ENCODE measurements at places on chromosomes 1 and 21.

DNA sequence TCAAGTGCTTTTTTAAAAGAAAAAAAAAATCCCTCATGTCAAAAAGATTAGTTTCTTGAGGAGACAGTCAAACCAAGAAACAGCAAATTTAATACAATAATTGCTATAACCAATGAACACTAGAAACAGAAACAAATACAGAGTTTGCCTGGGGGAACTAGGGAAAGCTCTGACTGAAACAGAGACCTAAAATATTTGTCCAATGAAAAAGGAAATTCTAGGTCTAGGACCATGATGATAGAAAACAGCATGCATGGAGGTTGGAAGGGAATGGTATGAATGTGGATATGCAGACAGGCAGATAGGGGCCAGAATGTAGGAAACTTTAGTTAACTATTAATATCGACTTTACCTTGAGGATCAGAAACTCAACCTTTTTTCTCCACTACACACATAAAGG, 31.4 kb downstream of the RNF115 start:
- no peak for DNase-seq

GRCh38 chr1:19802269-19802668, 2.6 kb upstream of the TMCO4 start:
- DNase-seq = no peak

DNA sequence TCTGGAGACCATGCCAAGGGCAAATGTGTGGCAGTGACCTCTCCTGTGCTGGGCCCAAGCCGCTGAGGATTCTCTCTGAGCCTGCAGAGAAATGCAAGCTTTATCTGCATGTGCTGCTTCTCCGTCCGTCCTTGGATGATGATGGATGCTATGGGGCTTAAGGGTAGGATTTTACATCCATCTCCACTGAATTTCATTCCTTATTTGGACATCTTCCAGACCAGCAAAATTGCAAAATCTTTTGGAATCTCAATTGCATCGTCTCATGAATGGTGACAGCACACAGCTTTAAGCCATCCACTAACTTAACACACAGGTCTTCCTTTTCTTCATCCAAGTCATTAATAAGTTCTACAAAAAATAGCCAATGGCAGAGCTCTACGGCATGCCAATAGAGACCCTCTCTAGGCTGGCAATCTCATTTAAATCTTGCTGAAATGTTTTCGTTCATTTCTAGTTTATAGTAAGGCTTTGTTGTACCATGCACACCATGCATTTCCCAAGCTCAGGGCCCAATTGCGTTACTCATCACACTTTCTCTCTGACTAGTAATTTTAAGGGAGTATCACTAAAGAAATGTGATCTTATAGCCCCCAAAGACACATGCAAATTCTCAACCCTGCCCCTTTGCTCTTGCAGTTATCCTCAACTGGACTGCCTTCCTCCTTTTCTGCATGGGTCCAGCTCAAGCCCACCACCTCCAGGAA, 11.1 kb downstream of the BATF3 start:
- no peak for DNase-seq

DNA sequence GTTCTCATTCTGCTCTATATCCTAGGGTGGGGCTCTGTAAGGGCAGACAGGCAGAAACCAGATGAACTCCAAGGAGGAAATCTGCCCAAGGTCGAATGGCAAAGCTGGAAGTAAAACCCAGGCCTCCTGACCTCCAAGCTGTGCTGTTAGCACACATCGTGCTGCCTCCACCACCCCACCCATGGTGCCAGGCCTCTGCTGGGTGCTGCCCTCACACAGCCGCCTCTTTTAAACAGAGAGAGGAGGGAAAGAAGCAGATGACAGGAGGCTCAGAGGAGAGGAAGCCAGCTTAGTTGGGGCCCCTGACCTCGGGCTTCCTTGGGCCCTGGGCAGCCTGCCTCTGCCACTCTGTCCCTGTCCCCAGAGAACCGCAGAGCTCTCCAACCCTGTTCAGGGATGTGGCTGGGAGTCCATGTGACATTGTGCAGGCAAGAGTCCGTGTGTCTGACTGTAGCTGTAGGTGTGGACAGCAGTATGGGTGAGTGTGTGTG, 1.1 kb downstream of the SYNC start:
- DNase-seq = no peak

GRCh38 chr1:85047472-85048295, 616 bp downstream of the MCOLN3 start:
- no peak for DNase-seq

DNA sequence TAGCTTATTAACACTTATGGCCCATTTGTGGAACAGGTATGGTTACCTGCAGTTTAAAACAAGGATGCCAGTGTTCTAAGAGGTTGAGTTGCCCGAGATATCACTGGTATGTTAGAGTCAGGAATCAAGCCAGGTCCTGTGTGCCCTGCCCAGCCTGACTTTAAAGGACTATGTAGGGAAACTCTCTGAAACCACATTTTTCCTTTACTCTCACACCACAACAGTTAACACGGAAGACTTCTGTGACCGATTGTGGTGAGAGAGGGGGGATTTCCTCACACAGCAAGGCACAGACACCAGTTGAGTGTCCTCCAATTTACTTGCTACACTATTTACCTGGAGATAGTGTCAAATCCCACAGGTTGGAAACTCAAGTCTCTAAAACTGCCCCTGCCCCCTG, 47.8 kb downstream of the UCK2 start:
- DNase-seq = no peak
